T47D (cell line): ENCODE measurements at places on chromosomes 1 and 21.

DNA sequence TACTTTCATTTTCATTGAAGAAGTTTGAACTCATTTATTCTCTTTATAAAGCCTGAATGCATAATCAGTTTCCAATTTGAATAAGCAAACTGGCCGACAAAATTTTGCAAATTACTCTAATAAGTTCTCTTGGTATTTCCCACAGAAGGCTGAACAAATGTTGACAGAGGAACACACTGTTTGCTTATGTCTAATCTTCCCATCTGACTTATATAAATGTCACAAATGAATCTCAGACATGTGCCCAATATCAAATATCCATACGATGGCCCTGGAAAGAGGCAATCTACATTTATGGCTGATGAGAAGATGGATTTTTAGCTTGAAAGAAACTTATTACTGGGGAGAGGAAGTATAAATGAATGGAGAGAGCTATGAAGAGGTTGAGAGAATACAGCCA, 380.6 kb upstream of the ZRANB2 start:
- peak; percentile 32 for DNase-seq

DNA sequence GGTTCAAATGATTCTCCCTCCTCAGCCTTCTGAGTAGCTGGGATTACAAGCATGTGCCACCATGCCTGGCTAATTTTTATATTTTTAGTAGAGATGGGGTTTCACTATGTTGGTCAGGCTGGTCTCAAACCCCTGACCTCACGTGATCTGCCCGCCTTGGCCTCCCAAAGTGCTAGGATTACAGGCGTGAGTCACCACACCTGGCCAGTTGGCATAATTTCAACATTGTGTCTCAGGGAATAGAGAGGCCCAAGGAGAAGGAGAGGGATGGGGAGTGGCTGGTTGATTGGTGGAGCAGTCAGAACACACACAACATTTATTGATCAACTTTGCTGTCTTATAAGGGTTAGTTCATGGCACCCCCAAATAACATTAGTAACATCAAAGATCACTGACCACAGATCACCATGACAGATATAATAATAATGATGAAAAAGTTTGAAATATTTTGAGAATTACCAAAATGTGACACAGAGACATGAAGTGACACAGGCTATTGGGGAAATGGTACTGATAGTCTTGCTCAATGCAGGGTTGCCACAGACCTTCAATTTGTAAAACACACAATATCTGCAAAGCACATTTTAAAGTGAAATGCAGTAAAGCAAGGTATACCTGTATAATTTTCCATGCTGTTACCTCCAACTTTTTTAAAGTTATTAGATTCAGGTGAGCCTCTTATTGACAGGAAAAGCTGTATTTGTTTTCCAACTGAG, 15.8 kb upstream of the CYB5R1 start:
- DNase-seq = no peak

DNA sequence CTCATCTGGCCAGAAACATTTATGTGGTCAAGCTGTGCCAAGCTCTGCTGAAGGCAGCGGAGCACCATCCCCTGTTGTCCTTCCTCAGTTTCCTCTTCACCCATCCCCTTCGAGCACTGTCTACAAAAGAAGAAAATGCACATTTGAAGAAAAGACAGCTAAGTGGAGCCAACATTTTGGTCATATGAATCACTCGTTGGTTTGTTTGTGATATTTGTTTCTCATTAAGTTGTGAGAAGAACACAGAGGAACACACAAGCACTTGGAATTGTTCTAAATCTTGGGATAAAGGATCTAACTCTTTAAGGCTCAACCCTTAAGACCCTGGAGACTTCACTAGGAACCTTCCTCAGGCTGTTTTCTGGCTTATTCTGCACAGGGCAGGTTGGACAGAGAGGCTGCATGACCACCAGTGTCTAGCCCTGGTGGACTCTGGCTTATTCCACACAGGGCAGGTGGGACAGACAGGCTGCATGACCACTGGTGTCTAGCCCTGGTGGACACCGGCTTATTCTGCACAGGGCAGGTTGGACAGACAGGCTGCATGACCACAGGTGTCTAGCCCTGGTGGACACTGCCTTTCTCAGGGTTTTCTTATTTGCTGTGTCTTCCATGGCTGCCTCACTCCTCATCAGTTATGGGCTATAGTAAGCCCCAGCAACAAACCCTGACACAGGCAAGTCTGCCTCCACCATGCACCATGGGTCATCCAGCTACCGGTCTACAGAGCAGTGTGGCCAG, 35.3 kb upstream of the COL6A2 start:
- no peak for DNase-seq

DNA sequence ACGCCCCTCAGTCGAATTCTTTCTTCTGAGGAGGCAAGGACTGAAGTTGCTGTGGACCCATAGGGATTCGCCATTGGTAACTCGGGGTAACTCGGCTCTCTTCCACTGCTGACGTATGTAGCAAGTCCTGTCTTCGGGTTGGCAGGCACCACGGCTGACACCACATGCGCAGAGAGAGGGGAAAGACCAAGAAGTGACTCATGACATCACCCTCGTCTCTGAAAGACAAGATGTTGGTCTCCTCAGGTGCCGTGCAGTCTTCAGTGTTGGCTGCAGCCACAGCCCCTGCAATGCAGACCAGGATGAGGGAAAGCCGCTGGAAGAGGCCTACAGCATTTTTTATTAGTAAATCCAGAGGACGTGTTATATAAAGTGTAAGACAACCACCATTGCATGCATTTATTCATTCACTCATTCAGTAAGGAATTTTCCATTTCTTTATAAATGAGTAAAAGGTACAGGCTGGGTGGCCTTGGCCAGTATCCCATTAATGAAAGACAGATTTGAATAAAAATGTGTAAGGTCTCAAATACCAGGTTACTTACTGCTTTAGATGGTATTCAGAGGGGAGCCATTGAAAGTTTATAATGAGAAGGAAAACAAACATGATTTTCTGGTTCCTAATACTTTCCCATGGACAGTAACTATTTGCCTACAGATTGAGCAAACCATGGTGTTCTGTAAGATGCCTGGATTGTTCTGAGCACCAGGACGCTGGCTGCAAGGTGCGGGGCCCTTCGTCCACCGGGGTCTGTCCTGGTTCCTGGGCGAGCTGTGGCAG, 50.7 kb upstream of the IRF2BP2 start:
- peak; percentile 69 for DNase-seq

GRCh38 chr1:200183637-200184036, 156.1 kb downstream of the NR5A2 start:
- no peak for DNase-seq

DNA sequence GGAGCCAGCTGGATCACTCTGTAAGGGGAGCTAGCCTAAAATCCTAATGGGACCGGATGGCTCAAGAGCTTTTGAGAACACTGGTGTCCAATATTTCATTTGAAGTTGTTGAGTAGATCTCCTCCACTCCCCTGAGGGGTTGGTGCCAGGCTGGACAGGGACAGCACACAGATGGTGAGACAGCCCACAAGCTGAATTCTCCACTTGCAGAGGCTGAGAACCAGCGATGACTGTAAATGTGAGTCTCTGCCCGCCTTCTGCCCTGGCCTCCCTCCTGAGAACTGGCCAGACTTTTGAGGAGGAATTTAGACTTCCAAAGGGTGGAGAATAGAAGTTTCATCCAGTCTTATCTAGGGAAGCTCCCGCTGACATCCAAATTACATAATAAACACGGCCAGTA, 20.5 kb upstream of the COQ8A start:
- no peak for DNase-seq

DNA sequence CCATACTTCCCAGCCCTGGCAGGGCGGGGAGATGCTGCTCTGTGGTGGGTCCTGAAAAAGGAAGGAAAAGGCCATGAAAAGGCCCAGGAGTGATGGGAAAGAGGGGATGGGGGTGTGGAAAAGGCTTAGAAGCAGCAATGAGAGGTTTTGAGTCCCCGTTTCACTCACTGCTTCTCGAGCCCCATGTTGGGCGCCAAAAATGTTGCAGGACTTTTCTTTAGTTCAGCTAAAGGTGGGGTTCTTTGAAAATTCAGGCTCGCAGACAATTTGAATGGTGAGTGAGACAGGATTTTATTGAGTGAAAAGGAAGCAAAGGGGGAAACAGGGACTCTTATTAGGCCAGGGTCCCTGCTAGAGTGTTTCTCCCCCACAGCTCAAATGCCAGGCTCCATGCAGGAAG, 93.1 kb downstream of the MRPS6 start:
- DNase-seq = no peak

GRCh38 chr1:228224198-228225164, 16.6 kb downstream of the OBSCN start:
- no peak for DNase-seq

GRCh38 chr1:113129529-113130185, 56.7 kb downstream of the LRIG2 start:
- DNase-seq = no peak

DNA sequence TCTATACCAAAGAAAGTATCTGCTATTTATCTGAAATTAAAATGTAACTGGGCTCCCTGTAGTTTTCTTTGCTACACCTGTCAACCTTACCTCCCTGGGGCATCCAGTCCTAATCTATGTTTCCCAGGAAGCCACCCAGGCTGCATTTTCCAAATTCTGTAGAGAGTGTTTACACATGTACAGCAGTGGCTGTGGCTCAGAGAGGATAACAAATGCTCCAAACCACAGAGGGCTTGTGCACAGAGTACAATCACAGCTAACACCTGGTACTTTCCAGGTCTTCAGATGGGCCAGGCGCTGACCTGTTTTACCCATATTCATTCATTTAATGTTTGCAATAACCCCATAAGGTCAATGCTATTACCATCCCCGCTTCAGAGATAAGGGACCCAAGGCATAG, 146.5 kb upstream of the TNR start:
- DNase-seq = no peak

DNA sequence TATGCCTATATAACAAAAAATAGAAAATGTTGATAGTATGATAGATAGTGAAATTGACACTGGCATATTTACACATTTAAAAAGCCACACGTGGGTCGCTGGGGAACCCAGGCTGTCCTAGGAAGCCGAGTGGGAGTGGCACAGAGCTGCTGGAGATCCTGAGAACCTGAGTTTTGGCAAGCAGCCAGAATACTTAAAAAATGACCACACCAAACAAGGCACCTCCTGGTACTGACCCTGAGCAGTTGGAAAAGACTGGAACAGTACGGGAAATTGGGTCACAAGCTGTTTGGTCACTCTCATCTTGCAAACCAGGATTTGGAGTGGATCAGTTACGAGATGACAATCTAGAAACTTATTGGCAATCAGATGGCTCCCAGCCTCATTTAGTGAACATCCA, 111.5 kb downstream of the ZFYVE9 start:
- DNase-seq = peak; percentile 7

DNA sequence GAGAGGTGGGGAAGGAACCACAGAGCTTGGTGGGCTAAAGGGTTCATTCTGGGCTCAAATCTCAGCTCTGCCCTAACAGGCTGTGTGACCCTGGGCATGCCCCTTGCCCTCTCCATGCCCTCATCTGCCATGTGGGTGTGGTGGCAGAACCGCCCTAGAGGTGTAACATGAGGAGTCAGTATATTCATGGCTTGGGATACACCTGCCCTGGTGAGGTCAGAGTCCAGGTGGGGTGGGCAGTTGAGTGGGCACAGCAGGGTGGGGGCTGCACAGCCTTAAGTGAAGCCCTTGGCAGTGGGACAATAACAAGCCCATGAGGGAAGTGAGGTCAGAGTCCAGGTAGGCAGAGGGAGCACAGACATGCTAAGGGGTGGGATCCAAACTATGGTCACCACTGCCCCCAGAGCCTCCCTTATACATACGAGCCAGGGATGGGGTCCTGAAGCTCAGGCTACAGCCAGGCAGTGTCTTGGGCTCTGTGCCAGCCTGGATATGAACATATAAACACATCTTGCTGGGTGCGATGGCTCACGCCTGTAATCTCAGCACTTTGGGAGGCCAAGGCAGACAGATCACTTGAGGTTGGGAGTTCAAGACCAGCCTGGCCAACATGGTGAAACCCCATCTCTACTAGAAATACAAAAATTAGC, 59.0 kb upstream of the EFHD2 start:
- DNase-seq = peak; percentile 7

DNA sequence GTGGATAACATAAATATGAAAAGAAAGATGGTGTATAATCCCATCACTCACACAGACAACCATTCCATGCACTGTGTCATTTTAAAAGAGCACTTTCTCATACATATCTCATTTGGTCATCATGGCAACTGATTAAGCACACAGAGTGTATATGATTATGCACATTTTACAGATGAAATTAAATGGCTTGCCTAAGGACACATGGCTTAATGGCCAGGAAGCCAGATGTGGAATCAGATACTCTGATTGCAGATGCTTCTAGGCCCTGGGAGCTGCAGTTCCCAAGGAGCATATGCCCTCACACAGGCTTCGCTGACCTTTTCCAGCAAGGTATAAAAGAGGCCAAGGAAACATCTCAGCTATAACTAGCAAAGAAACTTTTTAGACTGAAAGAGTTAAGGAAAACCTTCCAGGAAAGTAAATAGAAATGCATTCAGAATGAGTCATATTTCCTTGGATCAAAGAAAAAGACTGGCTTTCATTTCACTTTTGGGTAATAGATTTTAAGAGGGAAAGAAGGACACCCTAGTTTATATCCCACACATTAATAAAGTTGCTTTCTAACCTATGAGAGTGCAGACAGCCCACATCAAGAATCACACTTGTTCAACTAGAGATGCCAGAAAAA, 19.6 kb upstream of the FAM89A start:
- no peak for DNase-seq

DNA sequence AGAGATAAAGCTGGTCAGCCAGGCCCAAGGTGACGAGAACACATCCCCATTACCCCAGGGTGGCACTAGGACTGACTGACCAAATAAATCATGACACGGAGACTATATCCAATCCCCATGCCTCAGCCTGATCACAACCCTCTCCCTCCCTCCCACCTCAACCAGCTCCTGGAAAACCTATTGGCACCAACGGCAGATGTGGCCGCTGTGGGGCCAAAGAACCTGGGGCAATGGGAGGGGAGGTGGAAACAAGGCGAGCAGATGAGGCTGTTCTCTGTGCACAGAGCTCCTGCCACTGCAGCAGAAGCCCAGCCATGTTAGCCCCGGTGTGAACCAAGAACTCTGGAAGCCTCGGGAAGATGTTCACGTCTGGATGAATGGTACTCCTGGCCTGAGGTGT, 77.6 kb downstream of the CD247 start:
- no peak for DNase-seq

- no peak for DNase-seq
These were observed 20.6 kb upstream of the USP24 start for GRCh38 chr1:55235722-55236121.

DNA sequence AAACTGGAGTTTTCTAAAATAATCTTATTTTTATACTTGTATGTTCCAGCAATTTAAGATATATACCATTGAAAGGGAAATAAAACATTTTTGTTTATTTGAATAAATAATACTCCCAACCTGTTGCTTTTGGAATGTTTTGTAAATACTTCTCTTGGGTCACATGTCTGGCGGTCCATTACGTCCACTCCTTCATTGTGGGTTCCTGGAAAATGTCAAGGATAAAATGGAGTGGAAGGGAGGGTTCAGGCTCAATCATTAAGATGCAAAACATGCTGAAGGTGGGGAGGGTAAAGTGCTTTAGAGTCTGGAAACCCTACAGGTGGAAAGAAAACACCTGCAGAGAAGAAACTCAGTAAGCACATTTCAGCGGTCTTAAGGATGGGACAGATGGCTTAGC, 34.2 kb upstream of the FAM3B start:
- no peak for DNase-seq
